ENCODE measurements at places on chromosomes 5 and 9.

DNA sequence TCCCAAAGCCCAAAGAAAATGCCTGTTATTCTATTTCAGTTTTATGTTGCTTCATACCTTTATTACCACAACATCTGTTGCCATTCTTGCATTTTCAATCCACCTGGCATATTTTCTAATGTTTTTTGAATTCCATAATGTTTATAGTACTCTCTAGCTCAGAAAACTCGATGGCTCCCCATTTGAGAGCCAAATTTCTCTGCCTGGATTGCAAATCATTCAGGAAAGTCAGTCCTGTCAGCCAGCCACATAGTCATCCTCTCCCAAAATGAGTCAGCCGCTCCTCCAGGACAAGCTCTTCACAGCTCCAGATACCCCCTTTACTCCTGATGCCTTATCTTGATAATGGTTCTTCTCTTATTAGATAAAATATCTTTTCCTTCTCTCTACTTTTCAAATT, 78.2 kb upstream of the ADCY2 start:
- no peak for DNase-seq

GRCh38 chr5:42974536-42974935, 65.6 kb downstream of the ANXA2R start:
- DNase-seq = no peak

GRCh38 chr9:98479967-98480847, 224.8 kb upstream of the TBC1D2 start:
- no peak for DNase-seq

DNA sequence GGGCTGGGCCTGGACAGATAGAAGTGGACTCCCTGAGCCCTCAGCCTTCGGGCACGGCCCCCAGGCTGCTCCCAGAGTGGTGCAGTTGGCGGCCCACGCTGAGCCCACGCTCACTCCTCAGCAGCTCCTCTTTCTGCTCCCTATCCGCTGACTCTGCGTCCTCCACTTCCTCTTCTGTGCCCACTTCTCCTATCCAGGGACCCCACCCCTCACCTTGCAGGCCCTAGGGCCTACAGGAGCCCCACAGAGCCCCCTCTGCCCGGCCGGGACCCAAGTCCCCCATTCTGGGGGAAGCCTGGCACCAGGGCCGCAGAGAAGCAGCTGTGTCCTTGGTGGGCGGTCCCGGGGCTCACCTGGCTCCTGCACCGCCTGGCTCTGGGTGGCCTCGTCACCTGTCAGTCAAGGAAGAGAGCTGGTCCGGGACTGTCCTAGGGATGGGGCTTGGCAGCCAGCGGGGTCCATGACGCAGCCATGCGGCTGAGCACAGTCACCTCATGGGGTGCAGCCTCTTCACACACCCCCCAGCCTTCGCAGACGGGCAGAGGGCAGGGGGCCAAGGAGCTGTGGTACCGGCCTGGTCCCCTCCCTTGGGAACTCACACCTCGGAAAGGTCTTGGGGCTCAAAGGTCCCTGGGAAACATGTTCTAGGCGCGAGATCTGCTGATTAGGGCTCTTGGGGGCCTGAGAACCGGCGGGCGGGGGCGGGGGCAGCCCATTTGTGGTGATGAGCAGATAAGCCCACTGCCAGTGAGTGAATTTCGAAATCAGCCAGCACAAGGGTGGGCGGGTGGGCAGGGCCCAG, 5.4 kb upstream of the NRARP start:
- DNase-seq = no peak

DNA sequence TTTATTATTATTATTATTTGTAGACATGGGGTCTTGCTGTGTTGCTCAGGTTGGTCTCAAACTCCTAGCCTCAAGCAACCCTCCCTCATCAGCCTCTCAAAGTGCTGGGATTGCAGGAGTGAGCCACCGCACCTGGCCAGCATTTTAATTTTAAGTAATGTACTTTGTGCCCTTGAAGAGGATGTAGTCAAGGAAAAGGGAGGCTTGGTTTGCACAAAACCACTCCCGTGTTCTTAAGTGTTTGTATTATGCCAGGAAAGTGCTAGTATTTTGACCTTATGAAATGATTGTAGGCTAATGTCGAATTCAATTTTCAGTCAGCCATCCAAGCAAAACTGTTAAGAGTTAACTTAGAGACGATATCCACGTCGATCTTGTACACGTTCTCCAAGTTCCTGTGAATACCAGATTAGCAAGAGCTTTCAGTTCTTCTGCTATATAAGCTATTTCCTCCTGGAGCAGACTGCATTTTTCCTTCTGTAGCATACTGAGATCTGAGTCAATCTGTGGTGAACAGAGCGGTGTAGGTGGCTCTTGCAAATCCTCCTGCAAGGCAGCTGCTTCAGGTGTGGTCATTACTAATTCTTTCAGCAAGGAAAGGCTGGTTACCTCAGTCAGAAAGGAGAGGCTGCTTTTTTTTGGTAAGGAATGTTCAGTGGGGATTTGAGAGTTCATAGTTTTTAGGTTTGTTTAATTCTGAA, 23.7 kb downstream of the CCDC171 start:
- DNase-seq = no peak

- DNase-seq = no peak
Observed at GRCh38 chr9:127776195-127776923, 2.1 kb downstream of the SH2D3C start.

DNA sequence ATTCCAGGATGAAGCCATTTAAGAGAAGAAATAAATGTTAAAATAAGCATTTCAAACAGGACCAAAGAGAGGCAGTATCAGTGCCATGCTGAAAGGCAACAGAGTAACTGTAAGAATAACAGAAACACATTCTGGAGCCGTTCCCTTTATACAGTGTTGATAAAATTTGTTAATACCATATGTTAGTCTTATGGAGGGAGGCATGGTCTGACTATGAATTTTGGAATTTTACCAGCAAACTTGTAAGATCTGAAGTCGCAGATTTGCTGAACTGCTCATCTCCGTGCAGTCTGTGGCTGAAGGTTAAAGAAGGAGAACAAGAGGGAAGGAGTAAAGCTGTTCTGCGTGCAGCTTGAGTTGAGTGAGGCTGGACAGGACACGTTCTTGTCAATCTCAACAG, 508.4 kb downstream of the NFIB start:
- DNase-seq = no peak

DNA sequence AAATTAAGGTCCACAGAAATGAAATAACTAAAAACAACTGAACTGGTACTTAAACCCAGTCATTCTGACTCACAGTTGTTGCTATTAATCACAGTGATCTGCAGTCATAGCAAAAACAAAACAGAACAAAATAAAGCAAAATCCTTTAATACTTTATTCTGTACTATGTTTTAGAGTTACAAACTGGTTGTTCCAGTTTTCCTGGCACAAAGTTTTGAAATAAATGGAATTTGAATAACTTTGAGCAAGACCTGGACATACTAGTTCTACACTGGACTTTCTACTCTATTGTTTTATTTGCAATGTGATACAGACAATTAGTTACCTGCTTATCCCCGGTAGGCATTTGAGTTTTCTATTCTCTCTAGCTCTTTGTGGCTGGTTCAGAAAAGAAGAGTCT, 147.9 kb downstream of the DMRT2 start:
- no peak for DNase-seq

DNA sequence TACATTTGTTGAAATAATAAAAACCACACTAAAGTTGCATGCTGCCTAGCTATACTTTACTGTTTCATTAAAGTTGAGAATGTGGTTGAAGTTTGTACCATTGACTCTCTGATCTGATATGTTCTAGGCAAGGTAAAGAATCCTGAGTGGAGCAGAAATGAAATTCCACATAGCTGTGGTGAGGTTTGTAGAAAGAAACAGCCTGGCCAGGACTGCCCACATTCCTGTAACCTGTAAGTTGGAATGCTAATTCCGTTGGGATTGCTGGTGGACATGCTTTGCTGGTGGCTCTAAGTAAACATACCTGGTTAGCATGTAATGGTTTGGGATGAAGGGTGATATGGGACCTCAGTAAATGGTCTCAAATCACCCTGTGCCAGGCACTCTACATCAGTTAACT, 16.8 kb downstream of the NFX1 start:
- DNase-seq = no peak

- DNase-seq = no peak
Observed at GRCh38 chr9:133369933-133370332, 5.9 kb downstream of the SURF4 start.

DNA sequence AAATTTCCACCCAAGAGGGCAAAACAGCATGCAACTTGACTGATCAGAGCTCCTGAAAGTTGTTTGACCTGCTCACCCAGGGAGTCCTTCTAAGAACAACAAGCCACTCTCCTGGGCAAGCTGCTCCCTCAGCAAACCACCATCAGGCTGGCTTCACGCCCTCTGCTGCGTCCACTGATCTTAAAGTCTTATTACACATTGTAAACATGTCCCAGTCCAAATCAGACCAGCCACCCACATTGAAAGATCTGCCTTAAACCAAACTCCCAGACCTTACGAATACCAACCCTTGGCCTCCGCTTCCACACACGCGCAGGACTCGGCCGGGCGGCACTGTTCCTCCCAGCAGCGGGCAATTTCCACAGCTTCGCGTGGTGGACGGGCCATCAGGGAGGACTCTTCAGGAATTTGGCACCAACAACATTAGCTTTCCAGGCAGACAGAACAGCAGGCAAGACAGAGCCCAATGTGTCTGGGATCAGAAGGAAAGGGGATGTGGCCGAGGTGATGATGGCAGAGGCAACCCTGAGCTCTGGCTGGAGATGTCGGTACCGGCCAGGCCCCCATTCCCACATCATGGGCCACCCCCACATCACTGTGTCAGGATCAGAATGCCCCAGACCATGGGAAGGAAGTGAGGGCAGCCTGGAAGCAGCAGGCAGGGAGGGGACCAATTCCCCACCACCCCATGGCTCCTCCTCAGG, 56.8 kb downstream of the SEMA4D start:
- DNase-seq = no peak

DNA sequence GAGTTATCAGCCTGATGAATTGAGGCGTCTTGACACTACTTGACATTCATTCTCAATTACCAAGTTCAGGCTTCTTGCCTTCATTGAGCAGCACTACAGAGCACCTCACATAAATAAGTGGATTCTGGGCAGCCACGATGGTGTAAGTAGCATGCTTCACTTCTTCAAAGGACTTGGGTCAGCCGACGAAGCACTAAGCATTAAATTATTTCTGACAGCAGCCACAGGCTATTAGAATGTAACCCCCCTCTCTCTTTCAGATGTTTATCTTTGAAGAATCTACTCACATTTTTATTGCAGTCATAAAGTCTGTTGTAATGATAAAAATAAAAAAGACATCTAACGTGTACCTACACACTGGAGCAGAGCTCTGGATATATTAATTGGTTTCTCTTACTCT, 45.9 kb upstream of the VPS13A start:
- DNase-seq = no peak

DNA sequence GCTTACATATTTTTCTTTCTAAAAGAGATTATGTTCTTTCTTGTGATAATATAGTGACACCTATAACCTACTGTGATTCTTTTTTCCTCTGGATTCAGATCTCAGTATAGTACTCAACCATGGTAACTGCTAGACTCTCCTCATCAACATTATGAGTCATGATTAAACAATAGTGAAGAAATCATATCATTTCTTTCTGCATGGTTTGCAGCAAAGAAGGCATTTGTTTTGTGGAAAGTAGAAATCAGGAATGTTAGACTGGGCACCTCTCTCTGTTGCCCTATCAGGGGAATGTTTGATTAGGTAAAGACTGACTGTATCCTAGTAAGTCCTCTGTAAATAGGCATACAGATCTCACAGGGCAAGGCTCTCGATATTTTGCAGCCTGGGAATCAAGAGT, 25.6 kb upstream of the SMC2 start:
- no peak for DNase-seq

DNA sequence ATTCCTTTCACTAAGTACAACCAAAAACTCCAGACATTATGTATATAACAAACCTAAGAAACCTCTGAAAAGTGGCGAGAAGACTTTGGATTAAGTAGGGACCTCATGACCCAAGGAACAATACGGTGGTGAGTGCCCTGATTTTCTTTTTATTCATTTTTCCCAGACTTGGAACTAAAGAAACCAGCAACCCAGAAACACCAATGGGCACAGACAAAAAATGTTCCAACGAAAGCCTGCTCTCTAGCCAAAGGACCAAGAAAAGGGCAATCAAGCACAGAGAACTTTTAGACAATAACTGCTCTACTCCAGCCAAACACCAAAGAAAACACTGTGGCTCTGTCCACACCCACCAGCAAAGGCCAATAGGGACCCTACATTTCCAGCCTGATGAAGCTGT, 66.2 kb upstream of the SSBP2 start:
- no peak for DNase-seq

- DNase-seq = no peak
Observed at GRCh38 chr5:37906416-37906815, 66.6 kb upstream of the GDNF start.

GRCh38 chr5:6812800-6813731, 99.8 kb downstream of the TENT4A start:
- no peak for DNase-seq

GRCh38 chr5:134647750-134648424, 698 bp upstream of the SEC24A start:
- DNase-seq = no peak

DNA sequence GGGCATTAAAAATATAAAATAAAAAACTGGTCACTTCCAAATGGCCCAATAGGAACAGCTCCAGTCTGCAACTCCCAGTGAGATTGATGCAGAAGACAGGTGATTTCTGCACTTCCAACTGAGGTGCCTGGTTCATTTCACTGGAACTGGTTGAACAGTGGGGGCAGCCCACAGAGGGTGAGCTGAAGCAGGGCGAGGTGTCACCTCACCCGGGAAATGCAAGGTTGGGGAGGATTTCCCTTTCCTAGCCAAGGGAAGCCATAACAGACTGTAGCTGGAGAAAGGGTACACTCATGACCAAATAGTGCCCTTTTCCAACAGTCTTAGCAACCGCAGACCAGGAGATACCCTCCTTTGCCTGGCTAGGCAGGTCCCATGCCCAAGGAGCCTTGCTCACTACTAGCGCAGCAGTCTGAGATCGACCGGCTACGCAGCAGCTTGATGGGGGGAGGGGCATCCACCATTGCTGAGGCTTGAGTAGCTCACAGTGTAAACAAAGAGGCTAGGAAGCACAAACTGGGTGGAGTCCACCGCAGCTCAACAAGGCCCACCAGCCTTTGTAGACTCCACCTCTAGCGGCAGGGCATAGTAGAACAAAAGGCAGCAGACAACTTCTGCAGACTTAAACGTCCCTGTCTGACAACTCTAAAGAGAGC, 12.7 kb downstream of the RLN1 start:
- DNase-seq = no peak

DNA sequence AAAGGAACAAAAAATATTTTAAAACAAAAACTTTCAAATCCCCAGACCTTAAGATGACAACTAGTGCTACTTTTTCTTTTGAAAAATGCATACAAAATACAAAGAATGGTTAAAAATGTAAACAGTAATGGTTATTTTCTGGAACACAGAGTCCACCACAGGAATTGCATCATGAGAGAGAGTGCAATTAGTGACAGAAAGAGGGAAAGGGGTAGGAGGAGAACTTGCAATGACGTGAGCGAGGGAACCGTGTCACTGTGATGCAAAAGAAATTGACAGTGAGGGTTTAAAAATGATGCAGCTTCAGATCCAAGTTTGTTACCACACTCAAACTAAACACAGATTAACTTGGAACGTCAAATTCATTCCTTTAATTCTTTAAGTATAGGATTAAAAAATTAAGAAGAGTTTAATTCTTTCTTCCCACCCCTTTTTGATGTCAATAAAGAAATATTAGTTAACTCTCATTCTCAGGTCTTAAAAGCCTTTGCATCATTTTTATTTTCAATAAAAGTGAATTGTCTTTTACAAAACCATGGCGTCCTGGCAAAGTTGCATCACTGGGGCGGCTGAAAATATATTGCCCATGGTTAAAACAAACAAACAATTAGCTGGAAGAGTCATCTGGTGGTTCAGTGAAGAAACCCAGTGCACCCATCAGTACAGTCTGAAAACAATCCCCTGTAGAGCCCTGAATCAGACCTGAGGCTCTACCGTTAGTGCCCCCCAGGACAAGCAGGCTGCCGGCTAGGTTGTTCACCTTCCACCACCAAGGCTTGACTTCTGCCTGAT, 39.5 kb downstream of the MACROH2A1 start:
- no peak for DNase-seq

Measured in RWPE2 (cell line).